Hematopoietic multipotent progenitor cell treated with erythropoietin and hydrocortisone succinate and interleukin-3 and kit ligand, for 15 days (in vitro differentiated cells): ENCODE measurements at places on chromosomes 11 and 22.

GRCh38 chr11:7903940-7904339 is 27.1 kb downstream of the OR10A6 start:
- DNase-seq = no peak

DNA sequence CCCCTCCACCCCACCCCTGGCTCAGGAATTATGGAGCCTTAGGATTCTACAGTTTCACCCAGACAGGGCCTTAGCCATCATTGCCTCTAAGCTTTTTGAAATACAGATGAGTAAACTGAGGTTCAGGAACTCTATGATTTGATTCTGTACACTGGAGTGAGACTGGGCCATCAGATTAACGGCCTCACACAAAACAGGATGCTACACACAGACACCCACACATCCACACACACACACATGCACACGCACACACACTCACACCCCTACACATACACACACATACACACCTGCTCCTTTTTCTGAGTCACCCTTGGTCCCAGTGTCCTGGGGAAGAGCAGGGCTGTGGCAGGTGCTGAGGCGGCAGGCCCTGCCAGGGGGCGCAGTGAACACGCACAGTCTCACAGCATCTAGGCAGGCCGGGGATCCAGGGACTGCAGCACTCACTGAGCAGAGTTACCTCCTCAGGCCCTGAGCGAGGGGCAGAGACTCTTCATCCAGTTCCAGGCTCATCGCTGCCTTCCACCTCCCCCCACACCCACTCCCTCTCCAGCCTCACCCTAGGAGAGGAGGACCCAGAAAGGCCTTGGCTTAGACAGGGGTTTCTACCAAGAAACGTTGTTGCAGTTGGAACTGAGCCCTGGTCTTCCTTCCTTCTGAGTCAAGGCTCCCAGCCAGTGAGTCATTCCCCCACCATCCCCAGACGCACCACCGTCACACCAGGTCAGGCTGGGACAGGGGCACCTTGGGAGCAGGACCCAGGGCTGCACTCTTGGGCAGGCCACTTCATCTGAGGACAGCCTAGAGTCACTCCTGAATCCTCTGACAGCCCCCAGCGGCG is 89.8 kb upstream of the PARVA start:
- no peak for DNase-seq

DNA sequence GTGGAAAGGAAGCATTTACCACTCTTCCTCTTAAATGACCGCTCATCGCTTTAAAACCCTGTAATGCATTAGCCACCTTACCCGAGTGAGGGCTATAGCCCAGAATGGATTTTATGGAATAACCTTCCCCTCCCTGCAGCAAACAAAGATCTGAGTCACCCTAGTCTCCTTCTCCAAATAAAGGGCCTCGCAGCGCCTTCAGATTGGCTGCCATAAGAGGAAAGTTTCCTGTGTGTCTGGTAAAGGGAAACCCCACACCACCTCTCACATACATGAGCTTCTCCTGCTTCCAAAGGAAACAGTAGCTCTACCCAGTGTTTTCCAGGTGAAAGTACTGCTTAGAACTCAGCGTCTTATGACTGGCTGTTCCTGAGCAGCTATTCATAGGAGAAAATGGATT is 47.8 kb downstream of the PPP2R1B start:
- no peak for DNase-seq

DNA sequence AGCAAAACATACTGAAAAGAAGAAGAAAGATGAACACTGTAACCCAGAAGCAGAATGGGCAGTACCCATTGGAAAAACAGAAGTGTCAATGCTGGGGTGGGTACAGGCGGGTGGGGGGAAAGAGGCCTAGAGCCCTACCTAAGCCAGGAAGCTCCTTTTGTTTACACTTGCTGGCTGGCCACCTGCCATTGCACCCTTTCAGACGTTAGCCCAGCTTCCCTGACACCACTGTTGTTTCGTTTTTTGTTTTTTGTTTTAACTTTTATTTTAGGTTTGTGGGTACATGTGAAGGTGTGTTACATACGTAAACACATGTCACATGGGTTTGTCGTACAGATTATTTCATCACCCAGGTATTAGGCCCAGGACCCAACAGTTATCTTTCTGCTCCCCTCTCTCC is 55.4 kb downstream of the PLEKHA7 start:
- no peak for DNase-seq

DNA sequence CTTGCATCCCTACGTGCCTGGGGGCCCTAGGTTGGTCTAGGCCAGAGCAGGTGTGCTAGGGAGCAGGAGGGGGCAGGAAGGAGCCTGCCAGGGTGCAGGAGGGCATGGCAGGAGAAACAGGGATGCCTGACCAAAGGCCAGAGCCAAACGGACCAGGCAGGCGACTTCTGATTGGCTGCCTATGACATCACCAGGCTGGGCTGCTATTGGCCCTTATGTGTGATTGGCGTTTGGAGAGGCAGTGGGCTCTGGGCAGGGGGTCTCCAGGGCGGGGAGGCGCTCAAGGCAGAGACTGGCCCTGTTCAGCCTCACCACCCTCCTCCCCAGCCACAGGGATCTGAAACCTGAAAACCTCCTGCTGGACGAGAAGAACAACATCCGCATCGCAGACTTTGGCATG is 44.4 kb downstream of the MOB2 start:
- DNase-seq = no peak

DNA sequence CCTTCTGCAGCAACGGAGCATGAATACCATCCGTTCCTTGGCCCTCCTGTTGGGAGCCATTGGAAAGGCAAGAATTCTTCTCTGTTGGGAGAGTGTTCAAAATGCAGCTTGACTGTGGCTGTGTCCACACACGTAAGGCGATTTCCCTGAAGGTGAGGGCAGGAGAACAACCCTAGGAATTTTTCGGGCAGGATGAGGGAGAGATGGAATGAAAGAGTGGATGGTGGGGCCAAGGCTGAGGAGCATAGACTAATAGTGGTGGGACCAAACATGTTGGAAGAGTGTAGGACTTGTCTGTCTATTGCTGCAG is 924.9 kb downstream of the TBC1D22A start:
- DNase-seq = no peak

DNA sequence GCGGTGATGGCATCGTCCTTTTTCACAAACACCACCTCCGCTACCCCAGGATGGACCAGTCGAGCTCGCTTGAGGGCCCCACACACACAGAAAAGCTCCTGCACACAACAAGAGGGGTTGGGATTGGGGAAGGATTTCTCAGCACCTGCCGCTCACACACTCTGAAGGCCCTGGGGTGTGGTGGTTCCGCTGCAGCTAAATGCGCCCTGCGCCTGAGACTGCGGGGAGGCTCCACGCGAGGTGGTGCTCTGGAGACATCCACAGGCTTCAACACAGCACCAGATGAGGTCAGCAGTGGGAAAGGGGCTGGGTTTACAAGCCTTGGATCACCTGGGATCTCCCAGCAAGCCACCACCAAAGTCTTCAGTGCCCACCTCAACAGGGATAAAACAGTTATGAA is 22.7 kb downstream of the POLDIP3 start:
- no peak for DNase-seq

- DNase-seq = no peak
Observed at GRCh38 chr11:9274499-9275258, 9.5 kb upstream of the DENND5A start.

DNA sequence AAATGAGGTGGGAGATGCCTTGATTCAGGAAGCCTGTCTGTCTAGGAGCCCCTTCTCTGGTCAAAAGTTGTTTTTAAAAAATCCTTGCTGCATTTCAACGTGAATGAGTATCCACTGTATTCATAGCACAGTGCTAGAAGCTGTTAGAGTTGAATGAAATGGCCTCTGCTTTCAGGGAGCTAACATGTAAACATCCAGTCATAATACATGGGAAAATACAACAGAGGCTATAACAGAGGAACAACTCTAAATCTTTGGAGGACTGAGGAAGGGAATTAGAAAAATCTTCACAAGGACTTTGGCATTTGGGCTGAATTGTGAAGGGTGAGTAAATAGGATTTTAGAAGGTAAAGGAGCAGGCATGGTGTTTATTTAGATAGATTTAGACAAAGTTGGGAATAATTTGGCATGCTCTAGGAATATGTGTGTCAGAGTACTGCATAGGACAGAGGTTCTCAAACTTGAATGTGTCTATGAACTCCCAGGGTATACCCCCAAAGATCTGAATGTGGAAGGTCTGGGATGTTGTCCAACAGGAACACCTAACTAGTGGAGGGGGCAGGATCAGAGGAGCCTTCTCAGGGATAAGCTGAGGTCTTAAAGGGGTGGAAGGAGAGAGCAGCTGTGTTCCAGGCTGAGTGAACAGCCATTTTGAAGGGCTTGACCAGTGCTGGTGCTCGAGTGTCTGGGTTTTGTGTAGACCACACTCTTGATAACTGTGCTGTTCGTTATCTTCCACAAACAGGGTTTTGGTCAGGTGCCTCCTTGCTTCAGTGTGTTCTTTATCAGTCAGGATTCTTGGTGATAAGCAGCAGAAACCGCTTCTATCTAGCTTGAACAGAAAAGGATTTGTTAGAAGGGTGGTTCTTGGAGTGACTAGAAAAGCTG is 12.7 kb downstream of the SREBF2 start:
- peak; percentile 36 for DNase-seq

- DNase-seq = no peak
Observed at GRCh38 chr11:111526501-111526900, 11.9 kb downstream of the HOATZ start.

DNA sequence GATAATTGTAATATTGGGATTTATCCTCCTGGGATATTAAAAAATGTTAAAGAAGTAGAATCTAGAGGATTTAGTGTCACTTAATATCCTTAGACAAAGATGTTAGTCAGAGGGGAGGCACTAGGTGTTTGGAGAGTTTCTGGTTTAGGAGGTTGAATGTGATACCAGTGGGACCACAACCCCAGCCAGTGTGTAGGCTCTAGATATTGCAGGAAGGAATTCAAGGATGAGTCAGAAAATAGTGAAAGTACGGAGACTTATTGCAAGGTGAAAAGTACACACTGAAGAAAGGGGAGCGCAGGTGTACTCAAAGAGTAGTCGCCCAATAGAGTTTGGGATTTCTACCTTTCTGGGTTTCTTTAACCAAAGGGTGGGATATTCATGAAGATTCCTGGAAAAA is 5.7 kb upstream of the TMEM41B start:
- DNase-seq = no peak
